Fibroblast of upper back skin (primary cell): ENCODE measurements at places on chromosomes 16 and 17.
A peak's percentile ranks its signal among the peaks of the same experiment; 100 is the strongest.

DNA sequence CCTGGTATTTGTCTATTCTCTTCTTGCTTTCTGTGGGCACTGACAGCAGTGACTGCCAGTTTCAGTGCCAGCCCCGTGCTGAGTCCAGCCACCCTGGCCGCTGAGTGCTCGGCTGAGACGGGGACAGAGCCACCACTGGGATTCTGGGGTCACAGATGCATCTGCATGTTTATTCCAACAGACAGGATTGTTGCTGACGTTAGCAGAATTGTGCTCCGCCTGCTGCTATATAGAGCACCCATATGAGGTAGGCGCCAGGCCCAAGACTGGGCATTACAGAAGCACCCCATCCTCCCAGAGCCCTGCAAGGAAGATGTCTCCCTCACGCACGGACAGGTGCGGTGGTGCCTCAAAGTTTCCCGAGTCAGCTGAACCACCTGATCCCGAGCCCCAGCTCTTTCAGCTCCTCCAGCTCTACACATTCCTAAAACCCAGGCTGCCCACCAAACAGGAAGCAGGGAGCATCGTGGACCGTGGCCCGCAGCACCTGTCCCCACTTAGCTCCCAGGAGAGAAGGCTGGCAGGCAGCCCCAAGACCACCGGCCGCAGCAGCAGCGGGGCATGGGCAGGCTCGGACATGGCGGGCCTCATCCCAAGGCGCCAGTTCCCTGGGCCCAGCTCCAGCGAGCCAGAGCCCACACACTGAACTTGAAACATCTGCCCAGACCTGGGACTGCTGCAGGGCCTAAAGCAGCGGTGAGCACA lies 44.9 kb upstream of the RASD1 start:
- no peak for DNase-seq

- DNase-seq: peak; percentile 69
These were observed 10.6 kb downstream of the MYH3 start for GRCh38 chr17:10646392-10646990.

GRCh38 chr16:7366041-7366440 lies 33.4 kb downstream of the RBFOX1 start:
- no peak for DNase-seq

DNA sequence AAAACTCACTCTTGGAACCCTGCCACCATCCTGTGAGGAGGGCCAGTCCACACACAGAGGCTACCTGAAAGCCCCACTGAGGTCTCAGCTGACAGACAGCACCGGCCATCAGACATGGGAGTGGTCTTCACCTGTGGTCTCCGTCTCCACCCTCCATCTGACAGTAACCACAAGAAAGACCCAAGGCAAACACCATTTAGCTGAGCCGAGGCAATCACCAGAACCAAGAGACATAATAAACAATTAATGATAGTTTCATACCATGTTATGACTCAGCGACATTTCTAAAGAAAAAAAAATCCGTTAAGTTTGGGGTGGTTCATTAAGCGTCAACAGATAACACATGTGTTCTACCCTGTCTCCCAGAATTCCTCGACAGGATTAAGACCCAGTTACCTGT lies 6.1 kb upstream of the EVPLL start:
- no peak for DNase-seq

DNA sequence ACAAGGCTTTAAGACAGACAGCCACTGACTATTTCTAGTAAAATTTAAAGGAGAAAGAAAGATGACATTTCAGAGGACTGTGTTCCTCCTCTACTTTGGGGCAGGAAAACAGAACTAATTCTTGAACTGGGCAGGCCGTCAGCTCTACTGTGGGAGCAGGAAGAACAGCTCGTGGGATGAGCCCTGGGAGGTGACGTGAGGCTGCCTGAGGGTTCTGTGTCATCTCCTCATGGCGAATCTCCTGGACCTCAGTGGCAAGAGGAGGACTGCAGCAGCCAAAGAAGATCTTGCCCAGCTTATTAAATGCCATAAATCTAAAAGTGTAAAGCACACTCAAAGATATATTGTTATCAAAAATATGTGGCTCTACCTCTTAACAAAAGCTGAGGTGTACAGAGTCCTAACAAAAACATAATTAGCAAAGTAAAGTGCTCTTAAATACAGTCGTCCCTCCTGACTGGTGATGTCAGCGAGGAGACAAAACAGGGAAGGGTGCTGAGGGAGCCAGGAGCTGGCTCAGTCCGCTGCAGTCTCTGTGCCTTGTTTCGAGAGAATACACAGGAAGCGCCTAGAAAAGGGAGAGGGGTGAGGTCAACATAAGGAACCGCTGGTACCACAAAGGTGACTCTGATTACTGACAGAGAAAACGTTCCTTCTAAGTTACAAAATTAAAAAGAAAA lies 58.0 kb downstream of the CREBBP start:
- no peak for DNase-seq

GRCh38 chr17:21177401-21177800 lies 36.6 kb downstream of the TMEM11 start:
- DNase-seq: no peak

- no peak for DNase-seq
These were observed 12.7 kb downstream of the WFIKKN2 start for GRCh38 chr17:50848039-50848438.
